ENCODE measurements at places on chromosomes 12 and 14. TPM values are rescaled to one million over a fixed set of nuclear protein-coding genes. Genes with fewer than 3 reads are reported as not detected.
A peak's percentile ranks its signal among the peaks of the same experiment; 100 is the strongest.

GRCh38 chr12:19783547-19784444 lies 344.5 kb downstream of the AEBP2 start:
- no peaks in the 10 kb centered on the region for H3K4me1 ChIP-seq
- H3K4me3 ChIP-seq, result no peak overlapping the region
- H3K27me3 ChIP-seq, result no peaks in the 10 kb centered on the region

GRCh38 chr14:58151133-58152013 lies 640 bp downstream of the ARMH4 start:
- peaks cover 20% of the 10 kb centered on the region for H3K27me3 ChIP-seq
- H3K4me3 ChIP-seq, result peak overlapping the region; percentile 44

GRCh38 chr12:23927907-23928306 lies 21.6 kb downstream of the SOX5 start:
- no peak overlapping the region for H3K4me3 ChIP-seq
- no peak overlapping the region for H3K27ac ChIP-seq
- DNase-seq, result no peak
- H3K27me3 ChIP-seq, result no peaks in the 10 kb centered on the region
- no peaks in the 10 kb centered on the region for H3K36me3 ChIP-seq
- no peaks in the 10 kb centered on the region for H3K4me1 ChIP-seq

FOXG1 gene
- not detected for total RNA-seq

DNA sequence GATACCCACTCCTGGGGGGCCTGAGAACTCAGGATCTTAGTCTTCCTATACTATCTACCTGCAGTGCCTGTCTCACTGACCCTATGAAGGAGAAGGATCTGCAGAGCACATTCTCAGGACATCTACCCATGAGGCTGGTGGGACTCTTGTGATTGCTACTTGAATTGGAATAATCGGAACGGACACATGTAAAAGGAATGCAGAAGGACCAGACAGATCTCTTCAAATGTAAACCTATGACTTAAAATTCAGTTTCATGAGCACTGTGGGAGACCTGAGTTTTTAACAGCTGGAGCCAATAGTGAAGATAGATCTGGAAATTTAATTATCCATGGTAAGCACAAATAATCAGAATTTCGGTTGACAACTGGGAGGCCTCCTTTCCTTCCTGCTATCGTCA lies 35.2 kb upstream of the CPSF6 start:
- H3K4me1 ChIP-seq, result no peaks in the 10 kb centered on the region
- no peaks in the 10 kb centered on the region for H3K36me3 ChIP-seq
- no peak for DNase-seq
- no peaks in the 10 kb centered on the region for H3K27me3 ChIP-seq
- no peak overlapping the region for H3K4me3 ChIP-seq
- H3K27ac ChIP-seq, result no peak overlapping the region

GRCh38 chr12:8692573-8692972 lies 5.2 kb upstream of the RIMKLB start:
- peaks cover 11% of the 10 kb centered on the region for H3K4me1 ChIP-seq
- no peak for DNase-seq
- no peak overlapping the region for H3K27ac ChIP-seq
- H3K36me3 ChIP-seq, result no peaks in the 10 kb centered on the region
- no peak overlapping the region for H3K4me3 ChIP-seq
- no peaks in the 10 kb centered on the region for H3K27me3 ChIP-seq

DNA sequence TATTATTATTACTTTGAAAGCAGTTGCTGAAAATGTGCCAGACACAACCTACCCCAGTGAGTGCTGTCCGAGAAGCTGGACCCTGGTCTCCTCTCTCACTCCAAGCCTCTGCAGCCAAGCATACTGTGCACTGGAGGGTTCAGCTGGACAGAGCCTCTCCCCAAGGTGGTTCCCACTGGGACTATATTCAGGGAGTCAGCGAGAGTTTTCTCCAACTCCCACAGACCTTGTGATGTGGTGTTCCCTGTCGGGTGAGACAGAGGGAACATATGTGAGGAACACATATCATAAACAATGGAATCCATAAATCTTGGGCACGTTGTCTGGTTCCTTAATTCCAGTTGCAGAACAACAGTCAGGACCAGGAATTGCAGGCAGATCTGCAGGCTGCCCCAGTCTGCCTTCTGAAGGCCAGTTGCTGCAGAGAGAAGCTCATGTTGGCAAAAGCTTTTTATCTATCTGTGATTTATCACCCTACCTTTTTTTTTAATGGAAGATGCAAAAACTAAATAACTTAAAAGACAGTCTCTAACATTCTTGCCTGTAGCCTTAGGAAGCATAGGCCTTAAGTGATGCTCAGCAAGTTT lies 619.8 kb upstream of the TBX3 start:
- H3K36me3 ChIP-seq, result no peaks in the 10 kb centered on the region
- no peaks in the 10 kb centered on the region for H3K4me1 ChIP-seq
- no peak for DNase-seq
- no peaks in the 10 kb centered on the region for H3K27me3 ChIP-seq
- no peak overlapping the region for H3K27ac ChIP-seq
- H3K4me3 ChIP-seq, result no peak overlapping the region

- no peak overlapping the region for H3K27ac ChIP-seq
- H3K4me1 ChIP-seq, result no peaks in the 10 kb centered on the region
- H3K4me3 ChIP-seq, result no peak overlapping the region
These were observed 27.4 kb downstream of the RAB21 start for GRCh38 chr12:71782017-71782416.

LRRK2 gene
- 0.42 TPM for total RNA-seq

- no peaks in the 10 kb centered on the region for H3K27me3 ChIP-seq
- H3K27ac ChIP-seq, result no peak overlapping the region
- no peaks in the 10 kb centered on the region for H3K36me3 ChIP-seq
- no peak for DNase-seq
- peaks cover 40% of the 10 kb centered on the region for H3K4me1 ChIP-seq
- H3K4me3 ChIP-seq, result no peak overlapping the region
These were observed 91.5 kb downstream of the ARF6 start for GRCh38 chr14:49984424-49984823.

UNC79 gene
- total RNA-seq, result not detected

DHRS2 gene
- not detected for total RNA-seq

DNA sequence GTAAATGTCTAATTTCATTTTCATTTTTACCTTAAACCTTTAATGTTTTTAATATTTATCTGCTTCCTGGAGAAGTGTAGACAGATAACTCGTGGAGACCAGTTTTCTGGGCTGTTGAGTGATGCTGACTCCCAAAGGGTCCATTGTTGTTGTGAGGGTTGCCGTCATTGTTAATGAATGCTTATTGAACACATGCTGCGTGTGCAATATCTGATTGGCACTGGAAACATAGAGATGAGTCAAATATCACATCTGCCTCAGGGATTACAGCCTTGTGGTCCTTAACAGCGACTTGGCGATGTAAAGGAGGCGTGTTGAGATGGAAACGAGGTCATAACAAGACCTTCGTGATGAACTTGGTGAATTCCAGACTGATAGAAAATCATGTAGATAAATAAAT lies 85.9 kb downstream of the FBXW8 start:
- no peak overlapping the region for H3K4me3 ChIP-seq
- H3K27me3 ChIP-seq, result no peaks in the 10 kb centered on the region
- no peaks in the 10 kb centered on the region for H3K4me1 ChIP-seq
- peaks cover 15% of the 10 kb centered on the region for H3K36me3 ChIP-seq
- no peak for DNase-seq

DNA sequence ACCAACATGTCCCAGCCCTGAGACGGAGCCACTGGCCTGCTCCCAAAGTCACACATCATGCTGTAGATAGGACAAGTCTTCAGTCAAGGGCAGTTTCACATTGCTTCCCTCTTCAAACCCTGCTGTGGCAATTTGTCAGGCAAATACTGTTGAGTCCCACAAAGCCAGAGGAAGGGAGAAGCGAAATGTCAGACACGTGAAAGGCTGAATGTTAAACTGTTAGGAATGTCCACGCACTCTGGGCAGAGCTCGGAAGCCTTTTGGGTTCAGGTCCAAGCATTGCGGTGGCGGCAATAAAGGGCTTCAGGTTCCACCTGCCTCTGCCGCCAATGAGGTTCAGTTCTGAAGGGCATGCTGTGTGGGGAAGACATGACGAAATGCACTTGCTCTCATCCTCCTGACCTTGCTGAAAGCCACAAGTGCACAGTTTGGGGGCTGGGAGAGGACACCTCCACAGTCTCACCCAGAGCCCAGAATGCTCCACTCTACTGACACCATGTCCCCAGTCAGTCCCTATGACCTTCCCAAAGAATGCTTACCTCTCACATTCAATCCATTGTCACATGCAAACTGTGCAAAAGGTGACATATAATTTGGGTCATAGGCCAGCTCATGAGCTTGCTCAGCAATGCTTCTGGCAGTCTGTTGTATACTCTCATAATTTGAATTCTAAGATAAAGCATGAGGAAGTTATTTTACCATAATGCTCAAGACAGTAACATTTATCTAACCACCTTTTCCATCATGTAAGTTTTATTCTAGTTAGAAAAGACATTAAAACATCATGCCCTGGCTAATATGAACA lies 35.7 kb downstream of the RAD9B start:
- no peaks in the 10 kb centered on the region for H3K4me1 ChIP-seq
- no peaks in the 10 kb centered on the region for H3K27me3 ChIP-seq
- DNase-seq, result no peak
- peaks cover 76% of the 10 kb centered on the region for H3K36me3 ChIP-seq
- H3K27ac ChIP-seq, result no peak overlapping the region

IGF1 gene
- total RNA-seq, result not detected

DNA sequence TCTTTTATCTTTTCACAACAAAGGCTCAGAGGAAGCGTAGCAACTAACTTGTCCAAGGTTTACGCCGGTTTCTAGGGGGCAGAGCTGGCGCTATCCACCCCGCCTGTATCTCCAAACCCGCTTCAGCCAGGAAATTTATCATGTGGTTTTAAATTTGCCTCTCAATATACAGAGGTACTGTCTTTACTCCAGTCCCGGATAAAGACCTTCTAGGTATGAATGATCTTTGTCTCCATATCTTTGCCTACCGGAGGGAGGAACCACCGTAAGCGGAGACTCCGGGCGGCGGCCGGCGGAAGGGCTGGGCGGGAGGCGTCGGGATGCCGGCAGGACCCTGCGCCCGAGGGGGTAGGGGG lies 693 bp upstream of the RIMKLB start:
- peak; percentile 10 for DNase-seq
- peak overlapping the region; percentile 32 for H3K27ac ChIP-seq
- no peaks in the 10 kb centered on the region for H3K36me3 ChIP-seq
- H3K4me3 ChIP-seq, result peak overlapping the region; percentile 72
- H3K4me1 ChIP-seq, result peaks cover 12% of the 10 kb centered on the region

GRCh38 chr14:78450669-78451318 lies 280.6 kb downstream of the NRXN3 start:
- H3K4me3 ChIP-seq, result no peak overlapping the region
- H3K27ac ChIP-seq, result no peak overlapping the region
- H3K27me3 ChIP-seq, result no peaks in the 10 kb centered on the region
- no peaks in the 10 kb centered on the region for H3K36me3 ChIP-seq
- H3K4me1 ChIP-seq, result no peaks in the 10 kb centered on the region

SPIC gene
- not detected for total RNA-seq

TUNAR gene
- total RNA-seq, result not detected
